ENCODE measurements at places on chromosomes 2 and 18.

GRCh38 chr2:10193851-10194820, 71.6 kb downstream of the RRM2 start:
- no peak for DNase-seq

DNA sequence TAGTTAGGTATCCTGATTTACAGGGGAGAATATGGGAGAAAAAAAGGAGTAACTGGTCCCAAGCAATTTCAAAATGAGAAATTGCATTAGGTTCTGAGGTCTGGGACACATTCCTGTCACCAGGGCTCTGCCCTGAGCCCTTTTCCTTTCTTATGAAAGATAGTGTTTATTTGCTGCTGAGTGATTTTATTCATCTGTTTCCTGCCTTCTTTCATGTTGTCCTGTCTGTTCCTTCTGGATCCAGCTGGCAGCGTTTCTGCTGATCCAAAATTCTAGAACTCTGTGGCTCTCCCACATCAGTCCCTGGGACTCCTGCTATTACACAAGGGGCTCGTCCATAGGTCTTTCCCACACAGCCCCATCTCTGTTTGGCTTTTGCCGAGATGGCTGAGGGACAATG, 519.1 kb upstream of the SALL3 start:
- DNase-seq, result no peak

GRCh38 chr18:45682181-45682580, 41.8 kb upstream of the SLC14A1 start:
- no peak for DNase-seq

DNA sequence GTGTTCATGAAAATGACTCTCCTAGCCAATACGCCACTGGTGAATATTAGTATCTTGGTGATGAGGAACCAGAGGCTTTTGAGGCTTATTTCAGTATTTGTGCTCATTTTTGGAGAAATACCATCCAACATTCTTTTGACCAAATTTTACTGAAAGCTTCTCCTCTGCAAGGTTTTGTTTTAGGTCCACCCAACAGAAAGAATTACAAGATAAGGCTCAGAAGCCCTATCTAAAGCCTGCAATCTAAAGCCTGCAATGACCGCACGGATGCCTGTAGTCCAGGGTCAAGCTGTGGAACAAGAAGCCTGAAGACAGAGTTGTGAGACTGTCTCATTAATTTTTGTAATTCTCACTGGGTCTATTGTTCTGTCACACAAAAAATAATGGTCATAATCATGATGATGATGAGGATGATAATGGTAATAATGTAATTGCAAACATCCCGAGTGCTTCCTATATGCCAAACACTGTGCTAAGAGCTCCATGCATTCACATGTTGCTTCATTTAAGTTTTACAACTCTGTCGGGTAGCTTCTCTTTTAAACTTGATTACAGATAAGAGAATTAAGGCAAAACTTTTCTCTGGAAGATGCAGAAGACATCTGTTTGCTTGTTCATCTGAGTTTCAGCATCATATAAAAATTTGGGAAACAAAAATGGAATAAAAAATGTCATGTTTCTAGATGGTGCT, 33.2 kb upstream of the NCOA1 start:
- DNase-seq, result no peak

GRCh38 chr18:10057894-10058791, 144.3 kb downstream of the VAPA start:
- DNase-seq, result no peak
